OCI-LY7 (cell line): ENCODE measurements at places on chromosomes 3 and 15.

DNA sequence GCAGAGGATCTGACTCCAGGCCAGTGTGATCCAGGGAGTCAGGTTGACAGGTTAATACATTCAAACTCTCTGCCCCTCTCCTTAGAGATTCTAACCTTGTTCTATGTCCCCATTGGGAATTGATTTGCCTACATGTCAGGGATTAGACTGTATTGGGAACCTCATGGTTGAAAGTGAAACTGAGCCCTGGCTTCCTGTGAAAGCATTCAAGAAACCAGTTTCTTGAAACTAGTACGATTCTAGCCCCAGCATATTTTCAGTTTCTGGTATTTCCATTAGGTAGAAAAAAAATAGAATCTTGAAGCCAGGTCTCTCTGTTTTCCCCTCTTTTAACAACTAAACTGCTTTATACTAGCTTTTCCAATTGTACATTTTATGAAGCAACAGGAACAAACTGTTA is 140.4 kb upstream of the ABI3BP start:
- DNase-seq: no peak

GRCh38 chr3:167731393-167731792 is 3.3 kb downstream of the PDCD10 start:
- no peak for DNase-seq

- DNase-seq: no peak
Observed at GRCh38 chr3:157408499-157409149, 28.0 kb upstream of the PTX3 start.

GRCh38 chr15:28901987-28902745 is 16.4 kb downstream of the APBA2 start:
- no peak for DNase-seq

GRCh38 chr3:185401319-185401955 is 38.5 kb downstream of the MAP3K13 start:
- DNase-seq: no peak

DNA sequence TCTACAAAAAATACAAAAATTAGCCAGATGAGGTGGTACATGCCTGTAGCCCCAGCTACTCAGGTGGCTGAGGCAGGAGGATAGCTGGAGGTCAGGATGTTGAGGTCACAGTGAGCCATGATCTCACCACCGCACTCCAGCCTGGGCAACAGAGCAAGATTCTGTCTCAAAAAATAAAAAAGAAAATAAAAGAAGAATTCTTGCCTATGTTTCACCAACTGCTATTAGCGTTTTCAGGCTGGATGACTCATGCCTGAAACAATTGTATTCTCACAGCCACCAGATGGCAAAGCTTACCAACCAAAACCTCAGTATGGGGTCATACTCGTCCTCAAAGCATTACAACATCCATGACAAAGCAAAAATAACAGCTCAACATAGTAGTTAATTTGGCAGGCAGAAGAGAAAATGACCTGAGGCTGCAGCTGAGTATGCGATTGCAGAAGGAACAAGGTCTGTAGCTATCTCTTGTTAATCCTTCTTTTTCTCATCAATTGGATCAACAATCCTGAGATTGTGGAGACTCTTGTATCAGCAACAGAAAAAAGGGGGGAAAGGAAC is 52.2 kb downstream of the TP53BP1 start:
- peak; percentile 40 for DNase-seq

DNA sequence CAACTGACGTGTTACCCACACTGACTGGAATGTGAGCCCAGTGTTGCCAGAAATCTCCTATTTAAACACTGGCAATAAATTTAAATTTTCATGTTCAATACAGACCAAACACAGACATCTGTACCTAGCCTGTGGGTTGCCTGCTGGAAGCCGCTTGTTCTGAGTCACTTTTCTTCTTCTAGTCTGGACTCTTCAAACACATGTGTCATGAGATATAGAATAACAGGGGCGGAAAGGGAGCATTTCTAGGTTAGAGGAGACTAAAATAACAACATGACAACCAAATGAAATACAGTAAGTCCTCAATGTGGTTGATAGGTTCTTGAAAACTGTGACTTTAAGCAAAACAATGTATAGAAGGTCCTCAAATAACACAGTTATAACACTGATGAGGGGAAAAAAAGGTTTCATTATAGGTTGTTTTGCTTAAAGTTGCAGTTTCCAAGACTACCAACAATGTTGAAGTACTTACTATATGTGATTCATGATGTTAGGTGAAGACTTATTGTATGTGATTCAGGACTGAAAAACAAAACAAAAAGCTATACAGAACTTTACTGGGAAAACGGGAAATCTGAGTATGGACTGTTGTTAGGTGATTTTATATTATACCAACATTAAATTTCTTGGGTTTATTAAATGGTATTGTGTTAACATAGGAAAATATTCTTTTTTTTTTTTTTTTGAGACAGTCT is 63.1 kb downstream of the PRKAR2A start:
- no peak for DNase-seq

DNA sequence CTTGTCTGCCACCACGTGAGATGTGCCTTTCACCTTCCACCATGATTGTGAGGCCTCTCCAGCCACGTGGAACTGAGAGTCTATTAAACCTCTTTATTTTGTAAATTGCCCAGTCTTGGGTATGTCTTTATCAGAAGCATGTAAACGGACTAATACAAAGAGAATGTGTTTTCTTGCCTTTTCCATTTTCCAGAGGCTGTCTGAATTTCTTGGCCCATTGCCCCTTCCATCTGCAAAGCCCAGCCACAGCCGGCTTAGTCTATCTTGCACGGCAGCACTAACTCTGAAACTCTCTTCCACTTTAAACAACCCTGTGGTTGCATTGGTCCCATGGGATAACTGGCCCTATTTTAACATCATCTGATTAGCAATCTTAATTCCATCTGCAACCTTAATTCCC is 215.3 kb downstream of the LRTM1 start:
- no peak for DNase-seq

- DNase-seq: no peak
Observed at GRCh38 chr15:57344282-57344681, 32.0 kb upstream of the CGNL1 start.

- no peak for DNase-seq
Observed at GRCh38 chr3:122745369-122746021, 48.1 kb downstream of the HSPBAP1 start.

DNA sequence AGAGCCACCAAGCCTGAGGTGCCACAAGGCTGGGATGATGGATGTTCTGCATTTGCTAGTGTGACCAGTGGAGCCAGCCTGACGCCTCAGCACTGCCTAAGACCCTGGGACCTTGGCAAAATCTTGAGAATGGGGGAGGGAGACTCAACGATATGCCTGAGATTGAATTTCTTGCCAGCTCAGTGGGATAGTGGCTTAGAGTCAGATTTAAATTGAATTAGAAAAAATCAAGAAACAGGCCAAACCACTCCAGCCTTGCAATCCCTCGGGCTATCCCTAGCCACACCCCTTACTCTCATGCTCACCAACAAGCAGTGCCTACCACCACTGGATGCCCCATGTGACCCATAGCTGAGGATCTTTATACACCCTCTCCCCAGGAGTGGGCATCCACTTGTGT is 18.7 kb upstream of the PDE8A start:
- DNase-seq: no peak

GRCh38 chr3:194840661-194841514 is 155.2 kb downstream of the FAM43A start:
- DNase-seq: no peak

DNA sequence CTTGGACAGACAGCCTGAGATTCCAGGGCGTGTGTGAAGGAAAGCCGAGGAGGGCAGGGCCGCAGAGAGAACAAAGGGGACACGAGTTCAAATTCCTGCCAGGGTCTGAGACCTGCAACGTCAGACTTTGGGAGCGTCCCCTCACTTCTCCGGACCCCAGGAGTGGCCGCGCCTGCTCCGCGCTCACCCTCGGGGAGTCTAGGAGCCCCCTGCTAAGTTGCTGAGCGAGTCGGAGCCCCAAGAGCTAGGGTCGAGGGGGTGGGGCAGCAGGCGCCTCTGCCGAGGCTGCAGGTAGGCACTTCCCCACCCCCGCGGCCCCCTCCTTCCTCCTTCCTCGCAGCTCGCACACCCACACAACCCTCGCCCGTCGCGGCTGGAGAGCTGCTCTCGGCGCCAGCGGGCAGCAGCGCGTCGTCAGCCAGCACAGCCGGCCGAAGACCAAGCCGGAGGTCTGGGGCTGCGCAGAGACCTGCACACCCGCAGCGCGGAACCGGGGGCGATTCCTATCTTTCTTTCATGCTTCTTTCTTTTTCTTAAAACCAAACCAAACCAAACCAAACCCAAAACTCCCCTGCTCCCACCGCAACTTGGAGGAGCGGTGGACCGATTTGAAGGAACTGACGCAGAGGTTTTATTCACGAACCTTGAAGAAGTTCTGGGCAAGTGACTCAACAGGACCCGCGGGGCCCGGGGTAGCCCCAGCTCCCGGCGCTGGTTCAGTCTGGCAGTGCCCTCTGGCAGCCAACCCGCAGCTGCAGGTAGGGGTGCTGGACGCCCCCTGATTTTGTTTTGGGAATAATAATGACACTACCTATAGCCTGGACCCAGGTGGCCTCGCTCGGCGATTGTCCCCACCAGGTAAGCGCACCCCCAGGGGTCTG is at the start of gene ANKRD34C:
ANKRD34C (plus strand) TSS at position 352 of the 881 bp plus-strand sequence. CDS start 10,563 bp downstream, outside the sequence.
- no peak for DNase-seq

- DNase-seq: no peak
Observed at GRCh38 chr3:78830470-78830869, 937.3 kb downstream of the ROBO1 start.

DNA sequence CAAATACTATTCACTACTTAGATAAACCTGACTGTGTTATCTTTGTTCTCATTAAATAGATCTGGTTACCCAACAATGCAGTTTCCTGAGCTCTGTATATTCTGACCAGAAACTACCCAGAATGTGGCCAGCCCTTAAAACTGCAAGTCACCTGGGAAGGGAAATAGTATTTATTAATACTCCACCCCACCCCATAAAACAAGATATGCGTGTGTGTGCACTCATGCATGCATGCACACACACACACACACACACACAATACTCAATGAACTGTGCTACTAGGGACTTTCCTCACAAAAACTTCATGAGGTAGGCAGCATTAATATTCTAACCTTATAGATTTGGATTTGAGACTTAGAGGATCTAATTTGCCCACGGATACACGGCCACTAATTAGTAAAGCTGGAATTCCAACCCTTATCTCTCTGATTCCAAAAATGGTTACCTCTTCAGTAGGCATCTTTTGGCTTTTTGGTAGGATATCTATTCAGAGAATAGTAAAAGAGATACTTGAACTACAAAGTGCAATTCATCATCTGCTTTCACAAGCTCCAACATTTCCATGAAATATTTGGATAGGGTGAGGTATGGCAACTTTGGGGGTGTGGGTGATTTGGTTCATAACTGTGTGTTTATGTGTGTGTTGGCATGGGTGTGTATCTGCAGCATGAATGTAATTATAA is 197.0 kb upstream of the CFAP20DC start:
- no peak for DNase-seq

- no peak for DNase-seq
Observed at GRCh38 chr3:157445857-157446256, 9.2 kb downstream of the PTX3 start.

- DNase-seq: no peak
Observed at GRCh38 chr3:184651904-184652303, 60.0 kb downstream of the MAGEF1 start.

DNA sequence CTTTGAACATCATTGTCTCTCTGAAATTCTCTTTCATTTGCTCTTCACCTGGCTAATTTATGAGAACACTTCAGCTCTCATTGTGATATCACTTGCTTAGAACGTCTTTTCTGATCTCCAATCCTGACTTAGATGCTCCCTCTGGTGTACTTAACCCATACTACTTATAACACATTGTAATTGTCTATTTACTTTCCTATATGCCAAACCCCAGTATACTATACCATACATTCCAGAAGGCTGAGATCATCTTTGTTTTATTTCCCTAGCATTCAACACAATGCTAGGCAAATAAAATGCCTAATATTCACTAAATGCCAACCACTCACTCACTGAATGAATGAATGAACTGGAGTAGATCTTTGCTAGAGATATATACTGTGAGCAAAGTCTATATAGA is 27.0 kb upstream of the PEX5L start:
- DNase-seq: peak; percentile 9

DNA sequence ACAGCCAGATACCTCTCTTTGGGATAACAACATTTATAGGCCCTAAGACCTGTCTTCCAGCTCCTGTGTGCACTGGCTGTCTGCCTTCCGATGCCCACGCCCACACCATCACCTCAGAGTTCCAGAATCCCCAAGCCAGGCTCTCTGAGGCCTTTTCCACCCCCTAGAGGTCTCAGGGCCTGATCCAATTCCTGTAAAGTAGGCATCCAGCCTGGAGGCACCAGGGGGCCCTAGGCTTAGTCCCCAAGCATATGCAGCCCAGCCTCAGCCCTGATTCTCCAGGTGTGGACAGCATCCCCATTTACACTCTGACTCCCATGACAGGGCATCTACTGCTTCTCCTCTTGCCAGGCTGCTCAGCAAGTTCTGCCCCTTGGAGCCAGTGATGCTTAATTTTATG is 72.7 kb upstream of the CORO2B start:
- DNase-seq: no peak

GRCh38 chr3:62500556-62501288 is 127.4 kb upstream of the FEZF2 start:
- DNase-seq: peak; percentile 10

GRCh38 chr3:56060521-56061278 is 407.6 kb downstream of the ERC2 start:
- no peak for DNase-seq

DNA sequence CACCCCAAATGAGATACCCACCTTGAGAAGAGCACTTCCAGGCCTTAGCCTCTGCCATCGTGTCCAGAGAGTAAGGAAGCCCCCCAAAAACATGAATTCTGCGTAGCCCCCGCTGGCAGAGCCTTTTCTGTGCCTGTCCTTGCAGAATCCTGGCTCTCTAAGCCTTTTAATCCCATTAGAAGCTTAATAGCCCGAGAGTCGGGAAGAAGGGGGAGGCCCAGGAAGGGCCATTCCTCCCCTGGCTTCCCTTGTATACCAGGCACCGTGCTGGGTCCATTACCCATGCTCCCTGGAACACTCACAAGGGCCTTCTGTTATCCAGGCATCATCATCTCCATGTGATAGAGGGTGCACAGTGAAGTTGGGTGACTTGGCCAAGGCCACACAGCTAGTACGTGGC is 7.1 kb downstream of the SPTBN5 start:
- DNase-seq: no peak

DNA sequence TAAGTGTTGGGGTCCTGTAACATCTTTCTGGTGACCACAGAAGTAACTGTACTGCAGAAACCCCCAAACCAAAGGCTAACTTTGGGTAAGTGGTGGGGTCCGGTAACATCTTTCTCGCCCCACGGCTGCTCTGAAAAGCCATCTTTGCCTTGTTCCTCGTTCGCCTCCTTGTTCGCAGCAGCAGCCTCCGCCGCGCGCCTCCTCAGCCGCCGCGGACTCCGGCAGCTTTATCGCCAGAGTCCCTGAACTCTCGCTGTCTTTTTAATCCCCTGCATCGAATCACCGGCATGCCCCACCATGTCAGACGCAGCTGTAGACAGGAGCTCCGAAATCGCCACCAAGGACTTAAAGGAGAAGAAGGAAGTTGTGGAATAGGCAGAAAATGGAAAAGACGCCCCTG is 316.8 kb downstream of the TUSC7 start:
- DNase-seq: no peak
